NCI-H1105 treated with DMSO at 0.1 percent for 48 hours (cell line): ENCODE measurements at places on chromosomes 4 and X.

DNA sequence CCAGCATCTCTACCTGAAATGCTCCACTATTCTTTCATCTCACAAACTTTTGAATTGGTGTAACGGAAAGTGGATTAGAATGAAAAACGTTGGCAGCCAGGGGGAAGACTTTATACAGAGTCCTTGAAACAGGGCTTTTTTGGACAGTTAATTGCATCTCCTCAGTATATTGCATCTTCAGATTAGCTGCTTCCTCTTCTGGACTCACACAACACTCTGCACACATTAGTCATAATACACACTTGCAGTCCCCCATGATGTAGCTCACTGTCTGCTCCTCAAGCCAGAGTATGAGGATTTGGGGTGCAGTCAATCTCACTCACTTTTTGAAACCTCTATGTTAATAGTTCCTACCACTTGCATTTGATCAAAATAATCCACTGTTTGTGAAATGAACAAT is 101.0 kb downstream of the ADGRA3 start:
- DNase-seq: no peak

DNA sequence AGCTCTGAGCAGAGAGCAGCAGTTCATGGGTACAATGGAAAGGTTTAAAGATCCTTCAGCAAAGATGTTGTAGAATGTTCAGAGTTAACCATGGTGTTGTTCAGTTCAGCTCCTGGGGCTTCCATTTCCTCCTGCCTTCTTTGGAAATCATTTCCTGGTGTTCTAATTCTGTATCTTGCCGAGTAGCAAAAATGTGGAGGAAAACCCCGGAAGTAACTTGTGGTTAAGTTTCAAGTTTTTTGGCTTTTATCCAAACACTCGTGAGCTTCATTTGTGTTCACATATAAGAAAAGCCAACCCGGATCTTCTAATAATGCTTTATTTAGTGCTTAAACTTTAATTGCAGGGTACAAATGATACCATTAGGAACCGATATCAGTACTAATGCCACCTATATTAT is 33.6 kb upstream of the ARX start:
- DNase-seq: no peak

- no peak for DNase-seq
Measured at GRCh38 chr4:82758701-82759685, 39.6 kb downstream of the SCD5 start.

DNA sequence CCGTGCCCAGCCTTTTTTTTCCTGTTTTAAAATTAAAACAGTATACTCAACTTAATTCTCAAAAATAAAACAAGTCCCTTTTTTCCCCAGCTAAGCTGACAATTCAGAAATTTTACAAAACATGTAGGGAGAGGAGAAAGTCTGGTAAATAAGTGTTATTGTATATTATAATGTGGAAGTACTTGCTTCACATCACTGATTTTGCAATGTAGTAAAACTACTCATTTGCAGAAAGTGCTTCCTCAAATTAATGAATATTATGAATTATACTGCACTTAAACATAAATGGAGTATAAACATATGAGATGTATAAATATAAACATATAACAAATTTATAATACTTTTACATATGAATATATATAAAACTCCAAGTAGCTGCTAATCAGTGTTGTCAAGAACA is 11.6 kb upstream of the H2AZ1 start:
- no peak for DNase-seq

GRCh38 chr4:184039963-184040383 is 134.9 kb downstream of the STOX2 start:
- DNase-seq: no peak
